HS-27A (cell line): ENCODE measurements at places on chromosomes 4 and X.

- peak; percentile 30 for DNase-seq
These were observed 219.0 kb upstream of the CPEB2 start for GRCh38 chr4:14783011-14783877.

DNA sequence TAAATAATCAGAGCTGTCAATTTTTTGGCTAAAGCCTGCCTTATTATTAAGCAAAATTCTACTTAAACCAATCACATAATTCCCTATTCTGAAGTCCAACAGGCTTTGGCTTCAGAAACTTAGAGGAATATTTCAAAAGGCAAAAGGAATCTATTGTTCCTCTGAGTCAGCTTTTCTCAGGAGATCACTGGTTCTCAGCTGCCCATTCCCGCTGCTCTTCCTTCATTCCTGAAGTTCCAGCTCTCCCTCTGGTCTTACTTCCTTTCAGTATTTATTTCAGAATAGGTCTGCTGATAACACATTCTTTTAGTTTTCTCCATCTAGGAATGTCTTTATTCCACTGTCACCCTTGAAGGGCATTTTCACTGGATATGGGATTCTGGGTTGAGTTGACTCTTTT, 133.7 kb downstream of the SOWAHB start:
- DNase-seq, result no peak

DNA sequence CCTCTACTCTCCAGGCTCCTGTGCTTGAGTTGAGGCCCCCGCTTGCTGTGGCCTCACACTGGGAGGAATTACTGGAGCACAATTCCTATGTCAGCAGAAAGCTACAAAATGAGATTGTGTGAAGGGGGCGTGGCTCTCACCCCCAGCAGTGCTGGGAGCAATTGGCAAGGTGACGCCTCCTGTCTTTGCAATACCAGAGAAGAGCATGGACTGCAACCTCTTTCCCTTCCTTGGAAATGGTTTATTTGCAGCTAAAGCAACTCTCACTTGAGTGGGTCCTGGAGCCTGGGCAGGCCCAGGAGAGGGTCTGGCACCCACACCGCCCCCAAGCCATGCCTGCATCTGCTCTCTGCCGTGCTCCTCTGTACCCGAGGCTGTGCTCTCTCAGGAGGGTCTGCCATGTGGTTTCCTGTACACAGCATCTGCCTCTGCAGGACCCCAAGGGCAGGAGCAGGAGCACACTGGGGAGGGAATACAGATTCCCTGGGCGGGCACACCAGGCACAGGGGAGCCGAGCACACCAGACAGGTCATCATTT, 32.9 kb upstream of the HGFAC start:
- no peak for DNase-seq

GRCh38 chr4:48041535-48042137, 25.1 kb downstream of the NIPAL1 start:
- no peak for DNase-seq

DNA sequence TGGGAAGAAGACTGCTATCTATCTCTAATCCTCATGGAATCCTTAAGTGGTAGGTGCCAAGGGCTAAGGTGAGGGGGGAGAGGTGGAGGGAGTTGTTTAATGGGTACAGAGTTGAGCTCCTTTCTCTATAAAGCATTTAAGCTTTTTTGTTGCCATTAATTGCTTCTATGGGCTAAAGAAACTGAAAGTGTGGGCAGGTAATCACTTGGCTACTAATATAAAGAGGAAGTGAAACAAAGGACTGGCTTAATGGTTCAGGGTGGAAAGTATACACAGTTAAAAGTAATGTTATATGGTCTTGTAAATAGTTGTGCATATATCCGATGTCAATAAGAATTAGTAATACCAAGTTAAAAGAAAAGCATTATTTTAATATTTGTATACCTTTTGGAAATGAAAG, 83.9 kb downstream of the POLA1 start:
- DNase-seq, result no peak

DNA sequence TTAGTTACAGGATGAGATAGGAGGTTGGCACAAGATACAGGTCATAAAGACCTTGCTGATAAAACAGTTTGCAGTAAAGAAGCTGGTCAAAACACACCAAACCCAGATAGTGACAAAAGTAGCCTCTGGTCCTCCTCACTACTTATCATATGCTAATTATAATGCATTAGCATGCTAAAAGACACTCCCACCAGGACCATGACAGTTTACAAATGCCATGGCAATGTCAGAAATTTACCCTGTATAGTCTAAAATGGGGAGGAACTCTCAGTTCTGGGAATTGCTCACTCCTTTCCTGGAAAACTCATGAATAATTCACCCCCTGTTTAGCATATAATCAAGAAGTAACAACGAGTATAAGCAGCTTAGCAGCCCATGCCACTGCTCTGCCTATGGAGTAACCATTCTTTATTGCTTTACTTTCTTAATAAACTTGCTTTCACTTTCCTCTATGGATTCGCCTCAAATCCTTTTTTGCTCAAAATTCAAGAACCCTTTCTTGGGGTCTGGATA, 1254.4 kb downstream of the PCDH7 start:
- no peak for DNase-seq

DNA sequence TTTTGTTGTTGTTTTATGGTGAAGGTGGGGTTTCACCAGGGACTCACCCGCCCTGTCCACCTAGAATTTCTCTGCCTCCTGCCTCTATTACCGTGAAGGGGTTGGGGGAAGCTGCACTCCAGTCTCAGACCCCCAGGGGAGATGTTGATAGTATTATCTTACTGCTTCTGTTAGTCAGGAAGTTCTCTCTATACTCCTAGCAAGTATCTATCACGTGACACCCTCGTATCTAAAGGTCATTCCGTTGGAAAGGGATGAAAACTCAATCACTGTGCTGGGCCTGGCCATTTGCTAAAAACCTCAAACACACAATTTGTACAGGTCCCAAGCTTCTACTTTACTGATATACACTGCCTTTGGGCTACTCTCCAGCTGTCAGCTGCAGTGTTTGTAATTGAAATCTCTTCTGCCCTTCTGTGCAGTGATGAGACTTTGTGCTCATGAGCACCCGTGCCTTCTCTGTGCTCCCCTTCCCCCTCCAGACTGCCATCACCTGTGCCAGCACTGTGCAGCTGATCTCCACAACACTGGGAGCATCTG, 188.5 kb upstream of the ANXA3 start:
- DNase-seq, result no peak

GRCh38 chr4:178205826-178206225, 763.6 kb upstream of the AGA start:
- DNase-seq, result no peak

DNA sequence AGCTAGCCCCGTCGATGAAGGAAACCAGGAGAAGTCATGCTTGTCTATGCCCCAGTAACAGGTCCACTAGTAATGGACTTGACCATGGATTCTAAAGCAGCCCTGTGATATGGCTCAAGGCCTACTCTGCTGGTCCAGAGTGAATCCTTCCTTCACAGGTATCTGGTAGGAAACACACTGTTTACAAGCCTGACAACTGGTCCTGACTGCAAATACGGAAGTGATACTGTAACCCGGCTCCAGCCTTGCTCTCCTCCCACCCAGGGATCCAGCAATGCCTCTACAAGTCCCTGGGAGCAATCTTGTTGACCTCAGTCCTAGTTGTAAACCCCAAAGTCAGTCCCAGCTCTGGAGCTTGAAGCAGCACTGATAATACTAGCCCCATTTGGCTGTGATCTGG, 239.2 kb upstream of the GRID2 start:
- no peak for DNase-seq

DNA sequence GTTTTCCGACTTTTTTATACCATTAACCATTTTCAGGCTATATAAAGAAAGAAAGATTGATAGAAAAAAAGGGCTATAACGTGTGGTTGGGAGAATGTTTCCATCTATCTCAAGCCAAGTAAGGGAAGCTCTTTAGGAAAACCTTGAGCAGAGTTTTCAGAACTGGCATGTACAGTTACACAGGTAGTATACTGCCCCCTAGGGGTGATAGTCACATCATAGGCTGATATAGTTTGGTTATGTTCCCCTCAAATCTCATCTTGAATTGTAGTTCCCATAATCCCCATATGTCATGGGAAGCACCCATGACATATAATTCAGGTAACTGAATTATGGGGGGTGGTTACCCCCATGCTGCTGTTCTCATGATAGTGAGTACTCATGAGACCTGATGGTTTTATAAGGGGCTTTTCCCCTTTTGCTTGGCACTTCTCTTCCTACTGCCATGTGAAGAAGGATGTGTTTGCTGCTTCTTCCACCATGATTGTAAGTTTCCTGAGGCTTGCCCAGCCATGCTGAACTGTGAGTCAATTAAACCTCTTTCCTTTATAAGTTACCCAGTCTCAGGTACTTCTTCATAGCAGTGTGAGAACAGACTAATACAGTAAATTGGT, 186.8 kb downstream of the TMA16 start:
- no peak for DNase-seq

DNA sequence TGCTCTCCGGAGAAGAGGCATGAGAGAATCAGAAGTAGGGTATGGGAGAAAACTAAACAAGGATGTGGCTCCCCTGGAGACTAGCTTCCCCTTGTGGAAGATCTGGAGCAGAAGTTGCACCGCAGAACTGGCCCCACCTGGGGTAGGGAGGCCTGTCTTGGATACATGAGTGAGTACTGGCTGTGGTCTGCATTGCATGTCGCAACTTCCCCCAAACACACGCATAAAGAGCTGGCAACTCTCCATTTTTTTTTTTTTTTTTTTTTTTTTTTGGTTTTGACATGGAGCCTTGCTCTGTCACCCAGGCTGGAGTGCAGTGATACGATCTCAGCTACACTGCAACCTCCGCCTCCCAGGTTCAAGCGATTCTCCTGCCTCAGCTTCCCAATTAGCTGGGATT, 119.9 kb downstream of the EGF start:
- no peak for DNase-seq

- no peak for DNase-seq
These were observed 52.8 kb upstream of the CLNK start for GRCh38 chr4:10737337-10737736.

GRCh38 chr4:39860804-39861203, 116.9 kb downstream of the PDS5A start:
- DNase-seq, result no peak

DNA sequence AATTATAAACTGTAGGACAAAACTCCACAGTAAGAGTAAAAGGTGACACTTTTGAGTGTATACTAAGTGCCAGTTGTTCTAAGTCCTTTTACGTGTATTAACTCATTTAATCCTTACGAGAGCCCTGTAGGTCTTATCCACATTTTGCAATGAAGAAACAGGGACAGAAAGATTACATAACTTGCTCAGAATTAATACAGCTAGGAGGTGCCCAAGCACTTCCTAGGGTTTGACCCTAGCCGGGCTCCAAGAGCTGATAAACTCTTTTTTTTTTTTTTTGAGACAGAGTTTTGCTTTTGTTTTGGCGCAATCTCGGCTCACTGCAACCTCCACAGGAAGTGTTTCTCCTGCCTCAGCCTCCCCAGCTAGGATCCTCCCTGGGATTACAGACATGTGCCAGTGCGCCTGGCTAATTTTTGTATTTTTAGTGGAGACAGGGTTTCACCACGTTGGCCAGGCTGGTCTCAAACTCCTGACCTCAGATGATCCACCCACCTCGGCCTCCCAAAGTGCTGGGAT, 110.4 kb downstream of the UBE2K start:
- DNase-seq, result no peak

DNA sequence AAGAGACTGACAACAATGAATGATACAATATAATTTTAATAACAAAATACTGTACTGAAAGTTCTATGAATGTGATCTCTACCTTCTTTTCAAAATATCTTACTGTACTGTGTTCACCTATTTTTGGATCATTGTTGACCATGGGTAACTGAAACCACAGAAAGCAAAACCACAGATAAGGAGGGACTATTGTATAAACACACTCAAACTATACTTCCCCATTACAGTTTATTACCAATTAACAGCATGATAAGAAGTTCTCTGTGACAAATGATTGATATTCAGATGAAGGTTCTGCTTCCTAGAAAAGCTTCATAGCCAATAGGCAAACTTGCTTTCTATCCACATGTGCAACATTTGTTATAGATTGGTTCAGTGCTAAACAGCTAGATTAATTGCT, 50.1 kb downstream of the GABRG1 start:
- no peak for DNase-seq

- no peak for DNase-seq
These were observed 19.5 kb downstream of the WWC2 start for GRCh38 chr4:183118585-183118984.

- DNase-seq, result no peak
These were observed 28.1 kb downstream of the DDIT4L start for GRCh38 chr4:100162027-100162685.

DNA sequence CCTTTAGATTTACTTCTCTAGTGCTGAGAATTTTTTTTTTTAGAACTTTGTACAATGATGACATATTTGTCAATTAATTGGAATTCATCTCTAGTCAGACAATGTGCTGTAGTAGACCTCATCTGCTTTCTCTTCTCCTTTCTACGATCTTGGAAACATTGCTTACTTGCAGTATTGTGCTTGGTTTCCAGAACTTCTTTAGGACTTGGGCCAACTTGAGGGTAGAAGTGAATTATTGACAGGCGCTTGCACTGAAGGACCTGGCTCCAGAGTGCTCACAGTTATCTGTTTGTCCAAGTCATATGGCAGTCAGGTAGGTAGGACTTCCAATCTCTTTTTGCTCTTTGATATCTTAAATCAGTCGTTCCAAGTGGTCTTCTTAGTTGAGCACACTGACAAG, 39.6 kb downstream of the FNIP2 start:
- no peak for DNase-seq

- no peak for DNase-seq
These were observed 30.2 kb downstream of the PNMA6A start for GRCh38 chrX:153102418-153102817.

GRCh38 chrX:13235930-13236329, 83.9 kb downstream of the ATXN3L start:
- no peak for DNase-seq

DNA sequence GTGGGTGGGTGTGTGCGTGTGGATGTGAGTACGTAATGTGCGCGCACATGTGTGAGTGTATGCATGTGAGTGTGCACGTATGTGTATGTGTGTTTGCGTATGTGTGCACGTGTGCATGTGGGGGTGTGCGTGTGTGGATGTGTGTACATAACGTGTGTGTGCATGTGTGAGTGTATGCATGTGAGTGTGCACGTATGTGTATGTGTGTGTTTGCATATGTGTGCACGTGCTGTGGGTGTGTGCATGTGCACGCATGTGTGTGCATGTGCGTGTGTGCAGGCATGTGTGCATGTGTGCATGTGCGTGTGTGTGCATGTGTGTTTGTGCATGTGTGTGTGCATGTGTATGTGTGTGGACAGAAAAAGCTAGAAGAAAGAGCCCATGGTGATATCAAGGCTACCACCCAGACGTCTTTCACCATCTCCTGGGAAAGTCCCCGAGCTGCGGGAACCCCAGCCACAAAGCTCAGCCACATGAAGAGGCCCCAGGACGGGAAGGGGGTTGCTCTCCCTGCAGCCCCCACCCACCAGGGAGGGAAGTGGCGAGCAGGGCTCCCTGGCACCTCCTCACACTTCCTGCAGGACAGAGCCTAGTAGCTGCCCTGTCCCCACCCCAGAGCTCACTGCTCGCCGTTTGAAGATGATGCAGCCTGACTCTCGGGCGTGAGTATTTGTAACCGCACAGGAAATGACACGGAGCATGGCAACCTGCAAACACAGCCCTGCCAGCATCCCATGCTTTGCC, 108.3 kb downstream of the DCTD start:
- DNase-seq, result peak; percentile 8

GRCh38 chr4:115678425-115678941, 565.1 kb upstream of the NDST4 start:
- no peak for DNase-seq

GRCh38 chr4:1982124-1983052, 26.4 kb downstream of the NELFA start:
- DNase-seq, result no peak

- DNase-seq, result no peak
These were observed 55.8 kb downstream of the MBNL3 start for GRCh38 chrX:132433001-132433400.
